ENCODE measurements at places on chromosomes 5 and 9.

DNA sequence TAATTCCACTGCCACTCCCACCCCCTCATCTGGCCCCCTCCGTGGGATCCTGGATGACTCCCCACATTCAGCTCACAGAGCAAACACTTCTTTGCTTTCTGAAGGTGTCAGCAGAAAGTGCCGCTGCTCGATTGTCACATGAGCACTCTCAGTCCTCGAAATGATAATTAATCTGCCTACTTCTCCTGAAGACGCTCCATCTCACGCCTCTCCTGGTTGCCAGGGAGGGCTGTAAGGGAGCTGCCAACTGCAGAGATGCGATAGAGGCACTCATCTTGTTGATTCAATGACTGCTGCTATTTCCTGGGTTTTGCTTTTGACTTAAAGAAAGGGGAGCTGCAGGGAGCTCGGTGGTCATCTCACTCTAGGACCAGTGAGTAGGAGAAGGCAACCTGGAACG lies 206.5 kb downstream of the DAB2IP start:
- DNase-seq: no peak

DNA sequence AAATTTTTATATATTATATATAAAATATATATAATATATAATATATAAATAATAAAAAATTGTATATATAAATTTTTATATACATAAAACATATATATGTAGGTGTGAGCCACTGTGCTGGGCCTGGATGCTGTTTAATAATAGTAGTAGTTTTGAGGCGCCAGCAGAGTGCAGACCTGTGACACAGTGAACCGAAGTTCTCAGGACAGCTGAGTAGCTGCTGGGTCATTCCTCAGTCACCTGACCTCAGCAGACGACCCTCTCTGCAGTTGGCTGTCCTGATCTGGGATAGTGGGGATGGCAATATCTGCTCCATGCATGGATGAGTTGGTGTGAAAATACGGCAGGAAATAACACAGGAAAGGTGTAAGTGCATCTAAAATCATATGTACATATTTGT lies 3.3 kb upstream of the SNX18 start:
- DNase-seq: no peak

GRCh38 chr9:89731262-89732182 lies 126.7 kb downstream of the GADD45G start:
- no peak for DNase-seq

- DNase-seq: no peak
Observed at GRCh38 chr5:65815161-65815560, 93.2 kb downstream of the NLN start.

GRCh38 chr5:91159647-91160046 lies 223.5 kb downstream of the ARRDC3 start:
- DNase-seq: no peak

DNA sequence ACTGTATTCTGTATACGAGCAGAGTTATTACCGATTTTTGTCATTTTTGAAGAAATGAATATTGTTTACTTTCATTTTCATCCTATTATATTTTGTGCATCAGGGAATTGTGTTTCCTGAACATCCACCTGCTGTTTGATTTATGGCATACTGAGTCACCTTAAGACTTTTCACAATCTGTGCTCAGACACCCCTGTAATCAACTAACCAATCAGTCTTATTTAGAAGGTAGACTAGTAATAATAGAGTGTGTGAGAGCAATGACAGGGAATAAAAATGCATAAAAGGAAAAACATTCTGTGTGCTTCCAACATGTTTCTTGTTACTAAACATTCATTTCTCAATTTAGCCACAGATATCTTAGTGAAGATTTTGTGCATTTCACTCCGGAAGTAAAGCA lies 1413.6 kb upstream of the ACO1 start:
- no peak for DNase-seq

DNA sequence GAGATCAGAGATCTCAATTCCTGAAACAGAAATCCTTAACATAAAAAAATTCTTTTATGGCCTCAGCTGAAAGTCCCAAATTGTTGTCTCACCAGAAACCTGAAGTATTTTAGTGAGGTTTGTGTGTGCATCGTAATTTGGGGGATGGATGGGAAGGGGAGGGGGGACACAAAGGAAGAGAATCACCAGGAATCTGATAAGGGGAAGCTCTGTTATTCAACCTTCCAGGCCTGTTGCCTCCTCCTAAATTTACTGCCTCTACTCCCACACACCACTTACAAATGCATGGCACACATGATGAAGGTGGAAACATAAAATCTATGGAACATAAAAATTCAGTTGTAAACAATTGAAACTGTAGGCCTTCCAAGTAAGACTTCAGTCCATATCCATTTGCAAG lies 97.7 kb downstream of the NPR3 start:
- no peak for DNase-seq

- no peak for DNase-seq
Observed at GRCh38 chr5:90174236-90174635, 235.3 kb downstream of the CETN3 start.

DNA sequence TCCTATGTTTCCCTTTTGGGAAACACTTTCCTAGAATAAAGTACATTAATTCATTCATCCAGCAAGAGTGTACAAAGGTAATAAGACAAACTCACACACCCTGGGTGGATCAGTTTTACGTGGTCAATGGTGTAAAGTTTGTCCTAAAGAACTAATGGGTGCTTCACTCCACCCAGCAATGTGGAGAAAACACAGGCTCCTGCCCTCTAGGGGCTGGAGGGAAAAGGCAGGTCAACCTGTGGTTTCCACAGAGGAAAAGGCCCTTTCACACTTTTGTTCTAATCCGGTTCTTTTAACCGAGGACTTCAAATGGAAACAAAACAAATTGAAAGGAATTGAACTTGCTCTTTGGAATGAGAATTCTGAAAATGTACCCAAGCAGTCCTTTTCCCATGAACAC lies 80.9 kb upstream of the SPOCK1 start:
- no peak for DNase-seq

DNA sequence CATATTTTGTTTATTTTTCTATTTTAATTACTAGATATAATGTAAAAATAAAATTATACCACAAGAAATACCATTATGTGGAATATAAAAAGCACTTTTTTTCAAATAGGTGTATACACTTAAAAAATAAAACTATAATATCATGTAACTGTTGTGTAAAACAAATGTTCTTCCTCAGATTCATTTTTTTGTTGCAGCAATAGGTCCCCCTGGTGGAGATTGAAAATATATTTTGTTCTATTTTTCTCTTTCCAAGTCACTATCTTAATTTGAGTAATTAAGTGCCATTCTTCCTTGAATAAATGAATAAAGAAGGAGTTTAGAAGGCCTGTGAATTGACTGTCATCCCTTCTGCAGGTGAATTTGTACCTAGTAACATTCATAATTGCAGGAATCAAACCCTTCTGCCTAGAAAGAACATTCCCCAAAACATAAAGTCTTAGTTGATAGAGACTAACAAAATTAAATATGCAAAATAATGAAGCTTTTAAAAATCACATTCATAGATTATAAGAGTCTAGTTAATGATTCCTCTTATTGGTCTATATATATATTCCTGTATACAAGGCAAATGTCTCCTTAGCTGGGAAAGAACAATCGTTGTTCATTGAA lies 23.4 kb downstream of the CETN3 start:
- DNase-seq: no peak

DNA sequence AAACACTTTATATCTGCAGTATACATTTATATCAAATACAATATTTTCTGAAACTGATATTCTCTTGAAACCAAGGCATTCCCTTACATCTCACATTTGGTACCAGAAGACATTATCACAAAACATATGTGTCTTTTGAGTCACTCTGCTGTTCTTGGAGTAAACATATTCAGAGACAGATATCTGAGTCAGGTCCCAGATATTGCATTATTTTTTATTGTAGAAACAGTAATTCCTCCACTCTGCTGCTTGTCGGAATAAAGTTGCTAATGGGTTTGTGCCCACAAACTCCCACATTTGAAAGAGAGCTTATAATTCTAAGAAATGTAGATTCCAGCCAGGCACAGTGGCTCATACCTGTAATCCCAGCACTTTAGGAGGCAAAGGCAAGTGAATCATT lies 261.1 kb upstream of the DAPK1 start:
- DNase-seq: no peak

GRCh38 chr5:67215519-67216471 lies 19.2 kb upstream of the CD180 start:
- peak; percentile 29 for DNase-seq

- no peak for DNase-seq
Observed at GRCh38 chr5:61270510-61271165, 61.4 kb upstream of the ZSWIM6 start.

GRCh38 chr5:122118356-122118948 lies 10.9 kb upstream of the ZNF474 start:
- no peak for DNase-seq

GRCh38 chr5:159552751-159553150 lies 222.5 kb upstream of the IL12B start:
- no peak for DNase-seq

DNA sequence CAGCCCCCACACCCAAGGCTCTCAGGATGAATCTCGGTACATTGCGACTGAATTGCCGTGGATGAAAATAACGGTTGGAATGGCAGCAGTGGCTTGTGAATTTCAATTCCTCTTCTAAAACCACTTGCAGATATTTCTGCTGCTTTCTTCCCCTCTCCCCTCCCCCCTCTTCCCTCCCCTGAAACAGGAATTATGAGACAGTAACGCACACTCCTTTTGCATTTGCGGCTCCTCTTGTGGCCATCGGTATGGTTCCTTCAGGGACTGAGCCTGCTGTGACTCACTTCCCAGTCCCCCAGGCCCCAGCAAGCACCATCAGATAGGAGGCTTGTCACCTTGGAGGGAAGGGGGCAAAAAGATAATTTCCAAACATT lies 9.7 kb downstream of the DCANP1 start:
- no peak for DNase-seq

DNA sequence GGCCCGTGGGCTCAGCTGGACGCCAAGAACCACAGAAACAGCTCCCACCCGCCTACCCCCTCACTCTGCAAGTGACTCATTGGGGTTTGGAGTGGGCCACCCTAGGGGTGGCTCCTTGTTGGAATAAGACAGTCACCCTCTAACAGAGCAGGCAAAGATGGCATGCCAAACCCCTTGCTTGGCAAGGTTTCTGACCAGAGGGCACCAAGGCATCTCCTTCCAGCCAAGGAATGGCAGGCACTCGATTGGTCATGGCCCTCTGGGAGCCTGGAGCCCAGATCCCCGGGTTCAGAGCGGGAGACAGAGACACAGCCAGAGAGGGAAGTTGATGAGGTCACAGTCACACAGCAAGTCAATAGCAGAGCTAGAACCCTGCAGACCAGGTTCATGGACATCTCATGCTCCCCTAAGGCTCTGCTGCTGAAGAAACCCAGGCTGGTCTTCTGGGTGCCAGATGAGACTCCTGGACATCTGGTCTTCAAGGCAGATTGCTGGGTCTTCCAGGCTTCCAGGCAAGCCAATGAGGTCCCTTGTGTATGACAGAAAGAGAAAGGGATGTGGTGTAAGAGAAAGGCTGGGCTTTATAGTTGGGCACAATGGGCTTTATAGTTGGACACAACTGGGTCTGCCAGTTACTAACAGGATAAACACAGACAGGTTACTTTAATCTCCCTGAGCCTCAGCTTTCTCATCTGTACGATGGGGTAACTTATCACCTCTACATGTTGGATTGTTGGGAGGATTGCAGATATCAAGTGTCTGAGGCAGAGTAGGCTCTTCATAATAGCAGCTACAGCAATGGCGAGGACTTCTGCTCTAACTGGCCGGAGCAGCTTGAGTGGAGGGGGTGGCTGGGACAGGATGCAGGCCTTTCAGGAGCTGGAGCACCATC lies 23.3 kb upstream of the KIF12 start:
- no peak for DNase-seq

- no peak for DNase-seq
Observed at GRCh38 chr5:179802207-179802883, 4.3 kb downstream of the MGAT4B start.

DNA sequence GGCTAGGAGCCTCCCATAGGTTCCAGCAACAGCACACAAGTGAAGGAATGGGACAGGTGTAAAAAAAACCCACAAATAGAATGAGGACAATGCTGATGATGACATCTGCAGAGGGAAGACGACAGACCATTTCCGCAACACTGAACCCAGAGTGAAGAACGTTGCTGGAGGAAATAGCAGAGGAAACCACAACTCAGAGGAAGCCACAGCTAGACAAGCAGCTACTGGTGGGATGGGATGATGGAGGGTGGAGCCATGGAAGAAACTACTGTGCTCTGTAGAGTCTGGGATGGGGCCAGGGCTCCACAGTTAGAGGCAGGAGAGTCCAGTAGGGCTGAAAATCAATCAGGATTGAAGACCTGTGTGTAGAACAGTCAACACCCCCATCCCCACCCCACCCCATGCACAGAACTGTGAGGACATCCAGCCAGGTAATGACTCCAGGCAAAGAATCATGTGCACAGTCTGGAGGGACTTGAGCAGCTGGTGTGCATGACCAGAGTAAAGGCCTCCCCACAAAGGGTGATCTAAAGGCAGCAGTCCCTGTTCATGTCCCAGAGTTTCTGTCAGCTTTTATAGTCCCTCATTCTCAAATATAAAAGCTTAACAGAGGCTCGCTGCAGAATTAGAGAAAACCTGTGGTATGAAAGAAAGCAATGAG lies 65.2 kb upstream of the SPIN1 start:
- DNase-seq: peak; percentile 8

GRCh38 chr9:14838701-14839100 lies 71.5 kb downstream of the FREM1 start:
- DNase-seq: no peak

GRCh38 chr5:73822989-73823339 lies 197.0 kb downstream of the ARHGEF28 start:
- DNase-seq: no peak

DNA sequence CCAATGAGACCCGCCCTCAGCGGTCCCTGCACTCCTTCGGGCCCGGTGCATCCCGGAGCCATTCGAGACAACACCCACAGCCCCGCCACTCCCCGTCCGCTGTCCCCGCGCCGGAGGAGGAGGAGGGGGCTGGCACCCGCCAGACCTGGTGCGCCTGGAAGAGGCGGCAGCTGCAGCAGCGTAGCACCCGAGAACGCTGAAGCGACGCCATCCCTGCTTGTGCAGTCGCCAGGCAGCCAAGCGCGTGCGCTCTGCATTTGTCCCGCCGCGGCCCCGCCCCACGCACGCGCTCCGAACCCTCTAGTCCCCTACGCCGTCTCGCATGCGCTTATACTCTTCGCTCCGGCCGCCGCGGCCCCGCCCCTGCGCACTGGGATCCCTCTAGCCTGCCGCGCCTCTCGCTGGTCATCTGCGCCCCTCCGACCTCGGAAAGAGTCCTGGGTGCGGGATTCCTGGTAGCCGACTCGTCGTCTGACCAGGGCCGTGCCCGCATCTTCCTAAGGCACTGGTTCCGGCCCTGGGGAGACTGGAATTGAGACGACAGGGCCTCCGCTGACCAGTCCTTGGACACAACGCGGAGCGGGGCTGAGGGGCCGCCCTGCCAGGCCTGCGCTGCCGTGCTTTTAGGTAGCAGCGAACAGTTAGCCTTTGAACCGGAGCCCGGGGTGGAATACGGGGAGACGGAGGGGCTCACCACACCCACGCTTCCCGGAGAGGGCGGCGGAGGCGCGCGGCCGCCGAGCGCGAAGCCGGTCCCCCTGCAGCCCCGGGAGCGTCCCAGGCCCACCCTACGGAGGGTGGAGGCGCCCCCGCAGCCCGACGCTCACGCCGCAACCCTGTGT lies at the start of gene MRNIP:
Gene MRNIP, minus strand, starts transcription at position 232 of the 842 bp plus-strand sequence. Its CDS starts 21 bp downstream, at position 211.
- peak; percentile 77 for DNase-seq
